Endodermal cell (in vitro differentiated cells): ENCODE measurements at places on chromosomes 16 and 17.

- peak; percentile 74 for DNase-seq
These were observed 5.3 kb downstream of the DUSP14 start for GRCh38 chr17:37494971-37495370.

GRCh38 chr16:11278681-11279628, 2.2 kb downstream of the PRM1 start:
- no peak for DNase-seq

GRCh38 chr16:73210686-73211085, 162.8 kb upstream of the ZFHX3 start:
- no peak for DNase-seq

GRCh38 chr17:66538776-66539175, 236.4 kb downstream of the PRKCA start:
- no peak for DNase-seq

GRCh38 chr17:49901460-49902331, 53.8 kb upstream of the TAC4 start:
- peak; percentile 78 for DNase-seq
